ENCODE measurements at places on chromosomes 13 and 19.

DNA sequence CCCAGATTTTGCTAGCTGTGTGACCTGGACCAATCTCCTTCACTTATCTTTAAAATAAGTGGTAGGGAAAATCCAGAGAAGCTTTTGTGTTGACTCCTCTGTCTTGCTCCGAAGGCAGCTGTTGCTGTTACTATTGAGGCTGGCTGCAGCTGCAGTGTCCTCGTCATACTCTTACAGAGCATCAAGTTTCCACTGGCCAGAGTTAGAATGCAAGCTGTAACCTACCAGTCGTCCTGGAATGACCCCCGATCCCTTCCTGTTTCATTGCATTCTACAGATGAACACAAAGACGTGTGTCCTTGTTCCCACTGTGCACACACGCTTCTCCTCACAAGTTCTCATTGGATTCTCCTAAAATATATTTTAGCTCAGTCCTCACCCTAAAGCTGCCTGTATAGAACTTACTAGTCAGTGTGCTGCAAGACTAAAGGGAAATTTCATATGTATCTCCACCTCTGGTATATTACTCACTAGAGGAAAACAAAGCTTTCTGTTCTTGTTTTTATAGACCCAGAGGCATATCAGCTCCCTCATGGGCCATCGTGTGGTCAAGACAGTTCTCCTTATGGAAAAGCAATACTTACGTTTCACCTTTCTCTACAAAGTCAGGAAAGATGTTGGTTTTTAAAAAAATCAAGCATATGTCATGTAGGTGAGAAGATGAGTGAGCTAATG is 589.8 kb downstream of the LMO7 start:
- DNase-seq: no peak

DNA sequence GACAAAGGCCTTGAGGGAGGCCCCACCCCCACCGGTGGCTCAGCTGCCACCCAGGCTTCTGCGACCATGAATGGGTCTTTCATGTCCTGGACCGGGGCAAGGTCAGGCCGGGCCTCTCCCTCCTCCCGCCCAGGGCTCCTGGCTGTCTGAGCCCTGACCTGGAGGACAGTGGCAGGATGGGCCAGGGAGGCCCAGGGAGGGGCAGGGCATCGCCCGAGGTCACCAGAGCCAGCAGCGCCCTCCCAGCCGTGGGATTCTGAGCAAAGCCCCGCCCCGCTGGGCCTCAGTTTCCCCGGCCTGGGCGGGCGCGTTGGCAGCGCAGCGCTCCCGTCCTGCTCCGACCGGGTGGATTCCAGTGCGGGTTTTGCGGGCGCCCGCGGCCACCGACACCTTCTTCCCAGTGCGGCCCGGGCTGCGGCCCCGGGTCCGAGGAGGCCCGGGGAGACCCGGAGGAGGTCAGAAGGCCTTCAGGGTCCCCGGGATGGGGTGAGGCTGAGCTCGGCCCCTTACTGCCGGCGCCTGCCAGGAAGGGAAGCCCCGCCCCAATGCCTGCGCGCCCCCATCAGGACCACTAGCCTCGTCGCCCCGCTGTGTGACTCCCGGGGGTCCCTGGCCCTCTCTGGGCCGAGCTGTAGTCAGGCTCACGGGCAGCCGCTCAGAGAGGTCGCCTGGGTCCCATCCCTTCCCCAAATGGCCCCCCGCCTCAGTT is 24.6 kb upstream of the SEMA6B start:
- no peak for DNase-seq

DNA sequence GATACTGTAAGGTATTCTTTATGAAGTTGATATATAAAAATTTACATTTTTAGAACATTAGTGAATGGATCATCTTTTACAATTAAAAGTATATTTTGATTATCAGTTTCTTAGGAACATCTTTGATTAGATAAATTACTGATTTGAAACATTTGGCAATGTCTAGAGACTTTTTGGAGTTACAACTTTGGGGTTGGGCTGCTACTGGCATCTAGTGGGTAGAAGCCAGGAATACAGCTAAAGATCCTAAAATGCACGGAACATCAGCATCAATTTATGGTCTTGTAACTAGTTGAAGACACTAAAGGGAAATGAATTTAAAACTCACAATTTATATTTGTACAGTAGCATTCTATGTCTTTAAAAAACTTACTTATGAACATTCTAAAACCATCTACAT is 19.9 kb downstream of the POMP start:
- no peak for DNase-seq

- DNase-seq: no peak
Measured at GRCh38 chr13:41746259-41746658, 214.7 kb downstream of the VWA8 start.

DNA sequence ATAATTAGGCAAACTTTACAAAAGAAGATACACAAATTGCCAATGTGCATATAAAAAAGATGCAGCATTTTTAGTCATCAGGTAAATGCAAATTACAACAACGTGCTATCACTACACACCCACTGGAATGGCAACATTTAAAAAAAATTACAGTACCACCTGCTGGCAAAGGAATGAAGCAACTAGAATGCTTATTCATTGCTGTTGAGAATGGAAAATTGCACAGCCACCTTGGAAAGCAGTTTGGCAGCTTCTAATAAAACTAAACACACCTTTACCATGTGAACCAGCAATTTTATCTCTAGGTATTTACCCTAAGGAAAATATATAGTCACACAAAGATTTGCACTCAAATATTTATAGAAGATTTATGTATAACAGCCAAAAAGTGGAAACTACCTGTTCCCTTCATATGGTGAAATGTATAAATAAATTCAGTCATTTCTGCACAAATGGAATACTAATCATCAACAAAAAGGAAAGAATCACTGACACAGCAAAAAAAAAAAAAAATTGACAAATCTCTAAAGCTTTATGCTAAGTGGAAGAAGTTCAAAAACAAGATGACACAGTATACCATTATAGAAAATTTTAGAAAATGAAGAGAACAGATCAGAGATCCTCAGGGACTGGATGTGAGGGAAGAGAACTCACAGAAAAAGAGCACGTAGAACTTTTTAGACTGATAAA is 30.3 kb downstream of the OXGR1 start:
- no peak for DNase-seq

DNA sequence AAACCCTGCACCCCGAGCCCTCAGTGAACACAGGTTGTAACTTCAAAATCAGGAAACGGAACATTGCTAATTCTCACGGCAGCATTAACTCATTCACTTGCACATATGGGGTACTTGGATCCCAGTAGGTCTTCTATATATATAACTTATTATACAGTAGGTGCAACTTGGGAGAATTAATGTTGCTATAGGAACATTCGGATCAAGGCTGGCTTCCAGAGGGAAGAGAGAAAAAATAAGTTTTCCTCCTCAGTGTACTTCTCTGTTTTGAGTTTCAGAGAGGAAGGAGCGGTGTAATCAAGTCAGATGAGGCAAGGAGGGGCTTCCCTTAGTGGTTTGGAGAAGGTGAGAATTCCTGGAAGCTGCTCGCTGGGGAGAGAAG is 90.9 kb upstream of the ZNF507 start:
- no peak for DNase-seq

GRCh38 chr19:10424011-10424637 is 3.8 kb downstream of the PDE4A start:
- DNase-seq: peak; percentile 63

GRCh38 chr19:38433268-38433733 is at the start of gene RYR1:
Gene RYR1, plus strand, starts transcription at chr19:38433691. Its CDS starts 139 bp downstream, at chr19:38433830.
- DNase-seq: no peak

DNA sequence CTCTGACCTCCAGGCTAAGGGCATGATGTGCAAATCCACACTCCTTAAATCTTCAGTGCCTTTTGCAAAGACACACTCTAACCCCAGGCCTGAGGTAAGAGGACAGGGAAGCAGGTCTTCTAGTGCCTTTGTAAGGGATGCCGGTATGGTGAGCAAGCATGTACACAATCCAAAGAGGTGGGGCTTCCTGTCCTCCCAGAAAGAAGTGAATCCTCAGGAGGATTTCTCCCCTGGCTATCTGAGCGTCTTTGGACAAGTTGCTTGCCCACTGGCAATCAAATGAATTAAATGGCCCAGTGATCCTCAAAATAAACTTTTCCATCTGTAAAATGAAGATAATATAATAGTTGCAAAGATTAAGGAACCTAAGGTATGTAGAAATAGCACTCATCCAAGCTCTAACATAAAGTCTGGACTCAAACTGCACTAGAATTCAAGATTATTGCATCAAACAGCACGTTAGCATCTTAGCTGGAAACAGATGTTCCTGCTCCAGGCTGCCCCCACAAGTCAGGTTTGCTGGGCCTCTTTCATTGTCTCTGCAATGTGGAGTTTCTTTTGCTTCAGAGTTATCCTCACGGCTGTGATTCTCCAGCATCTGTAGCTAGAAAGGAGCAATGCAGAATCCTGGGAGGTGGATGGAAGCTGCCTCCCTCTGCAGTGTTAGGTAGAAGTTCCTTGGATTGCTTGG is 249.6 kb downstream of the TSHZ3 start:
- no peak for DNase-seq

DNA sequence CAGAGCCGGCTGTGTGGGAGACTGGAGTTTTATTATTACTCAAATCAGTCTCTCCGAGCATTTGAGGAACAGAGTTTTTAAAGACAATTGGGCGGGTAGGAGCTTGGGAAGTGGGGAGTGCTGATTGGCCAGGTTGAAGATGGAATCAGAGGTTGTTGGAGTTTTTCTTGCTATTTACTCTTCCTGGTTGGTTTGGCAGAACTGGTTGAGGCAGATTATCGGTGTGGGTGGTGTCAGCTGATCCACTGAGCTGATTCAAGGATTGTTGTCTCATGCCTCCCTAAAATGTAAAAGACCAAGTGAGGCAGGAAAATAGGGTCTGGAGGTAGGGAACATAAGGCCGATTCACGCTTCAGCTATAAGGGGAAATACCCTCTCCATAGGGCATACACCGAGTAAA is 1.3 kb upstream of the TDRD12 start:
- no peak for DNase-seq

Data from CD4-positive, alpha-beta memory T cell (primary cell).